Stimulated activated CD4-positive, alpha-beta T cell treated with anti-CD3 and anti-CD28 coated beads, TNF-alpha, amount 100 ng/mL, for 4 hours (primary cell): ENCODE measurements at places on chromosomes 12 and 14.

GRCh38 chr12:115296613-115297198 is 612.7 kb upstream of the TBX3 start:
- no peak for DNase-seq

GRCh38 chr14:99065551-99065950 is 206.4 kb downstream of the BCL11B start:
- DNase-seq = no peak

GRCh38 chr14:95140060-95140858 is 17.1 kb downstream of the DICER1 start:
- no peak for DNase-seq

DNA sequence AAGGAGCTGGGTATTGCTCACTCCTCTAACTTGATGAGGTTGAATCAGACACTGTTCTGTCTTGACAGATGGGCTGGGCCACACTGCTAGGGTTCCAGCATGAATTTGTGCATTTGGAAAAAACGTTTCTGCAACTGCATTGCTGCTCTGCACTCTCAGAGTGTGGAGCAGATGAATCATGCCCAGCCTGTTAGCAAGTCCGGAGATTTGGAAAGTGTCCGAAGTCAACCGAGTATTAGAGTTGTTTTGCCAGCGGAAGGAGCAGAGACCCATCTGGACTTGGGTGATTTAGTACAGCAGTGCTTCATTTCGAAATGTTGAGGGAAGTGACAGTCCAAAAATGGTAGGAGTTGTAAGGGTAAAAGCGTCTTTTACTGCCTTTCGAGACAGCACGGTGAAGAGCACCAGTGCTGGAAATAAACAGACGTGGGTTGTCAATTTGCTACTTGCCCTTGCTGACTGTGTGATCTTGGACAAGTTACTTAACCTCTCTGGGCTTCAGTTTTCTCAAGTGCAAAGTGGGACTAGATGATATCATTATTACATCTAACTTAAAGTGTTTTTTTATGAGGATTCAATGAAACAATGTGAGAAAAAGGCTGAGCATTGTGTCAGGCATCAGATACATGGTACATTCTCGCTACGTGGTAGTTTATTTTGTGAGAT is 139.5 kb downstream of the CHST11 start:
- DNase-seq = no peak

GRCh38 chr12:2083561-2083960 is 30.8 kb downstream of the CACNA1C start:
- no peak for DNase-seq

DNA sequence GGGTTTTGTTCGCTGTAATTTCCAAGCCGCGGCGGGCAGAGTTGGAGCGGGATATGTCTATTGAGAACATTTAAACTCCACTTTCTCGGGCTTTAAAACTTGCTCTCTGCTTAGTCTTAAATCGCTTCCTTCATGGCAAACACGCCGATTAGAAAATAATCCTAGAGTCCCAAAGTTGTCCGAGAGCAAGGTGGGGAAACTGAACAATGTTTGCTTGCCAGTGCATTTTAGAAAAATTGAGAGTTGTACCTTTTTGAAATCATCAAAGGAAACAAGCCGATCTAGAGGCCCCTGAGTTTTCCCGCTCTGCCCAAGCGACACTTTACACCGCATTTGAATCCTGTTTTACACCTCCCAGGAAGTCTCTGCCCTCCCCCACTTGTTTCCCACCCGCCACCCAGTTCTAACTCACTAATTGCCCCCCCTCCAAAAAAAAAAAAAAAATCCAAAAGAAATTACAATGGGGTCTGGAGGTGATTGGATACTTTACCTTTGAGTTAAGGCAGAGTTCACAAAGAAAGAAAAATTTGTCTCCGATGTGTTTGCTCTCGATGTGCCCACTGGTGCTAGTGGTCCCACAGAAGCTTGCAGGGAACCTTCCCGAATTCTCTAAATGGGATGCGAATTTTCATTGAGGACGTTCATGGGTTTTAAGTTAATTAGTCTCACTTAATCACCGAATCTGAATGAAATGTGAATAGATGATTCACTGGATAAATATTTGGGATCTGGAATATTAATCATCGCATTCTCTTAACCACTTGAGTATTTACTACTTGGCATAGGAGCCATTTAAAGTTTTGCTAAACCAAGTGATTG is 2.3 kb downstream of the HMGA2 start:
- DNase-seq = no peak

GRCh38 chr12:79187032-79187431 is 322.5 kb downstream of the SYT1 start:
- DNase-seq = no peak

GRCh38 chr14:23881282-23881681 is 72.3 kb upstream of the DHRS4 start:
- DNase-seq = no peak

GRCh38 chr12:101795786-101796185 is 35.0 kb downstream of the GNPTAB start:
- no peak for DNase-seq

DNA sequence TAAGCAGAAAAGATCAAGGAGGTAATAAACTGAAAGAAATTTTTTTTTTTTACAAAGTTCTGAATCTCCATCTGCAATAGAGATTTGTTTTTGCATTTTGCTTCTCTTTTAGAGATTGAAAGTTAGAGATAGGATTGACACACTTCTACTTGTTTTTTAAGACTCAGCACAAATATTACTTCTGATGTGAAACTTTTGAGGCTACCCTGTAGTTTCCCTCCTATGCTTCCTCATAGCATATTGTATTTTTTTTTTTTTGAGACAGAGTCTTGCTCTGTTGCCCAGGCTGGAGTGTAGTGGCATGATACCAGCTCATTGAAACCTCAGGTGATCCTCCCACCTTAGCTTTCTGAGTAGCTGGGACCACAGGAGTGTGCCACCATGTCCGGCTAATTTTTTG is 32.1 kb upstream of the SGPP1 start:
- DNase-seq = no peak

- DNase-seq = peak; percentile 51
Observed at GRCh38 chr12:47742253-47742825, 16.3 kb downstream of the RAPGEF3 start.

DNA sequence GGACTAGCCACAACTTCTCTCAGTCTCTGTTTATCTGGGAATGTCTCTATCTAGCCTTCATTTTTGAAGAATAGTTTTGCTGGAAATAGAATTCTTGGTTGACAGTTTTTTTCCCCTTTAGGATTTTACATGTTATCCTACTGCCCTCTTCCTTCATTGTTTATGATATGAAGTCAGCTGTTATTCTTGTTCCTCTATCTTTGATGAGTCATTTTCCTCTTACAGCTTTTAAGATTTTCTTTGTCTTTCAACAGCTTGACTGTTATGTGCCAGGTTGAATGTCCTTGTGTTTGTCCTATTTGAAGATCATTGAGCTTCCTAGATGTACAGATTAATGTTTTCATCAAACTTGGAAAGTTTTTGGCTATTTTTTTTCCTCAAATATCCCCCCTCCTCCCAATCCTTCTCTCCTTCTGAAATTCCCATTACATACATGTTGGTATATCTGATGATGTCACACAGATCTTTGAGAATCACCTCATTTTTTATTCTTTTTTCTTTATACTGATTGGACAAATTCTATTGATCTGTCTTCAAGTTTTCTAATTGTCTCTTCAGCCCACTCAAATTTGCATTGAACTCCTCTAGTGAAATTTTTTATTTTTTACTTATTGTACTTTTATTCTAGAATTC is 4.5 kb upstream of the GOLGA5 start:
- no peak for DNase-seq

- DNase-seq = no peak
Observed at GRCh38 chr14:66696326-66696725, 188.4 kb downstream of the GPHN start.

GRCh38 chr14:22478670-22479069 is 110.4 kb downstream of the DAD1 start:
- DNase-seq = no peak

- no peak for DNase-seq
Observed at GRCh38 chr14:95886366-95887056, 9.9 kb downstream of the TUNAR start.

DNA sequence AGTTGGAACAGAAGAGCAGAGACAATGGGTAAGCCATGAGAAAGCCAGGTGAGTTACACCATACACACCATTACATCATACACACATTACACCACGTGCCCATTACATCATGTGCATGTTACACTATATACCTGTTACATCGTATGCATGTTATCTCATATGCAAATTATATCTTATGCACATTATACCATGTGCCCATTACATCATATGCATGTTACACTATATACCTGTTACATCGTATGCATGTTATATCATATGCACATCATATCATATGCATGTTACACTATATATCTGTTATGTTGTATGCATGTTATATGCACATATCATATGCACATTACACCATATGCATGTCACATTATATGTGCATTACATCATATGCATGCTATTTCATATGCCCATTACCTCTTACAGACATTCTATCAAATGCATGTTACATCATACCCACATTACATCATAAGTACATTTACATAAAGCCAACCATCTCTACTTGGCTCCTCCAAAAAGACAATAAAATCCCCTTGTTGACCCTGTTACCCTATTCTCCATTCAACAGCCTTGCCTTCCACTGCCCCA is 207.2 kb downstream of the KSR2 start:
- no peak for DNase-seq

DNA sequence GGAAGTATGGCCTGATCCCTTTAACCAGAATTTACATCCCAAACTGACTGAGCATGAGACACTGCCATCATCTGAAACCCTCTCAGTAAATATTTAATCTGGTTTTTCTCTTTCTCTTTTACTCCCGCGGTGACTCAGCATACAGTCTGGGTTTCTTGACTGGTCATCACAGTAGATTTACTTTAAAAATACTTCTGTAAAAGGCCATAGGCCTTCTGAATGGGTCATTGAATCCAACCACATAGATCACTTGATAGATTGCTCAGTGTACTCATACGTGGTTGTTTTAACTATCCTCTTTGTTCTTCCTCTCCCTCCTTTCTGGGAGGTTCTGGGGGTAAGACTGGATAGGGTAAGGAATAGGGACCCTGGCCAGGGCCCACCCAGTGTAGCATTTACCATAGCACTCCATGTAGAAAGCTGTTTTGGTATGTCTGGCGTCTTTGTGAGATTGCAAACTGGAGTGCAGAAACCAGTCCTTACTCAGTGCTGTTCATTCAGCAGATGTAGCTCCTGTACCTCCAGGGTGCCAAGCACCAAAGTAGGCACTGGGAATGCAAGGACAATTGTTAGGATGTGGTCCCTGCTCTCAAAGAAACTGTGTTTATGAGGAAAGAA is 165.7 kb downstream of the SRGAP1 start:
- DNase-seq = no peak

GRCh38 chr12:98741196-98741555 is 96.1 kb downstream of the APAF1 start:
- no peak for DNase-seq

DNA sequence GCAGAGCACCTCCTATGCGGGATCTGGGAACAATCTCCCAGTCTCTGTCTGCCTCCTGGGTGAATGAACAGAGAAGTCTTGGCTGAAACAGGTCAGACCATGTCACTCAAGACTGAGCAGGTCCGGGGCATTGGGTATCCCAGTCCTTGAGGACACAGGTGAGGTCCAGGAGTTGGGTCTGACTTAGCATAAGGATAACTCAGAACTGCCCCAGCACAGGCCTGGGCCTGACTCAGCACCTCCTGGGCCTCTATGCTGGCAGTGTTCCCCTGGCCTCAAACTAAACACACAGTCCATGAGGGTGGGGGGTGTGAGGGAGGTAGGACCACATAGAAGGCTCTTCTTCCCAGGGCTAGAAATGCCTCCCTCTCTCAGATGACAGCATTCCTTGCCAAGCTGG is 1.5 kb upstream of the SDR9C7 start:
- DNase-seq = no peak

DNA sequence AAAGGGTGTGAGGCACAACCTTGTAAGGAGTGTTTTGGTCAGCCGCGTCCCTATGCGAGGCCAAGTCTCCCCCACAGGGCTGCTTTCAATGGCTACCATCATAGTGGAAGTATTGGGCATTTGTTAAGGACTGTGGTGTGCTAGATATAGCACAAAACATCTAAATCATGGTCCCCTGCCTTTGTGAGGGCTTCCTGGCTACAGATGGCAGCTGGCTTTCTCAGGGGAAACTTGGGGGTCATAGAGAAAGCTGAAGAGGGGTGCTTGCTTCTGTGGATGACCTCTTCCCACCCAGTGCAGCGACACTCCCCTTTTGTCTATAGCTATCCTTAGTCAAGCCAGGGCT is 315.8 kb downstream of the ZFP36L1 start:
- DNase-seq = no peak

GRCh38 chr12:25254271-25254880 is 3.6 kb upstream of the KRAS start:
- DNase-seq = no peak

GRCh38 chr12:70796989-70797388 is 123.5 kb downstream of the PTPRR start:
- no peak for DNase-seq

GRCh38 chr14:89486505-89486904 is 69.5 kb upstream of the FOXN3 start:
- no peak for DNase-seq

DNA sequence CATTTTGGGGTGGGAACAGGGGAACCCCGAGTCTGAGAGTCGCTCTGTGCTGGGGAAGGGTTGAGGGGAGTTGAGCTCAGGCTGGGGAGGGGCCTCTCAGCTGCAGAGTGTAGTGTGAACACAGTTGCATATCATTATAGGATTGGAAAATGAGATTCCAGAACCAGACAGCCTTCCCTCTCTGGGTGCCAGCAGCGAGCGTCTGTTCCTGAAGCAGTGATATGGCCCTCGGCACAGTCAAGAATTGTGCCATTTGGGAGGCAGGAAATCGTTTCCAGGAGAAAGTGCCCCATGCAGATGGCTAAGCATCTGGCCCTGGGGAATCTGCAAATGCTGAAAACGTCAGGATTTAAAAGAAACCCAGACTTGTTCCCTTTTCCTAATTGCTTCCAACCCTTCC is 70.4 kb upstream of the SFSWAP start:
- no peak for DNase-seq

DNA sequence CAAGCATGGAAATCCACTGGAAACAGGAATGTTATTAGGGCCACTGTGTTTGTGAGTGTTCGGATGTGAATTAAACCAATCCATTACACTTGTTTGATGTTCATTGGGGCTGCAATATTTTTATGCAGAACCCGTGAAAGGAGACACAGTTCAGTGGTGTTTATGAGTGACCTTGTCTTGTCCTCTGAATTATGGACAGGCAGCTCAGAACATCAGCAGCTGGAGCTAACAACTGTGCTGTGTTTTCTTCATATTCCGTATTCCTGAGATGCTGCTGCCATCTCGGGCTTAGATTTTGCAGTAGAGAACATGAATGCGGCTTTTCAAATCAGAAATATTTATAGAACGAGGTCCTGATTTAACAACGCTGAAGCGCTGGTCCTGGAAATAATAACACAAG is 20.3 kb upstream of the CACNA1C start:
- no peak for DNase-seq

DNA sequence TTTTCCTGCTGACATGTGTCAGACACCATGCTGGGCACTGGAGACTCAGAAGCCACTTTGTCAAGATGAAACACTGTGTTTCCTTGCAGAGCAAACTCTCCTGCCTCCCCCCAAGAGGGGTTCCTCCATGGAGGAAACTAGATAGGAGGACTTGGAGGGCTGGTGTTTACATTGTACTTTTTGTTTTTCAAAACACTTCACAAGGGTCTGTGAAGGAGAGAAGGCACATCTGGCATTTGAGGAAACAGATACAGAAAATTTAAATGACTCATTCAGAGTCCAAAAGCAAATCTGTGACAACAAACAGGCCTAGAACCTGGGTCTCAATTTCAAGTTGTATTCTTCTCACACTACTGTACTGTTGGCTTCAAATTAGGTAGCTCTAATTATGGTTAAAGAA is 6.7 kb upstream of the CDKL1 start:
- no peak for DNase-seq
